Activated CD8-positive, alpha-beta memory T cell treated with anti-CD3 and anti-CD28 coated beads, Interleukin-2, amount 10 ng/mL, durations not matched to agents 7 days and 5 days (primary cell): ENCODE measurements at places on chromosomes 5 and 9.
A peak's percentile ranks its signal among the peaks of the same experiment; 100 is the strongest.

DNA sequence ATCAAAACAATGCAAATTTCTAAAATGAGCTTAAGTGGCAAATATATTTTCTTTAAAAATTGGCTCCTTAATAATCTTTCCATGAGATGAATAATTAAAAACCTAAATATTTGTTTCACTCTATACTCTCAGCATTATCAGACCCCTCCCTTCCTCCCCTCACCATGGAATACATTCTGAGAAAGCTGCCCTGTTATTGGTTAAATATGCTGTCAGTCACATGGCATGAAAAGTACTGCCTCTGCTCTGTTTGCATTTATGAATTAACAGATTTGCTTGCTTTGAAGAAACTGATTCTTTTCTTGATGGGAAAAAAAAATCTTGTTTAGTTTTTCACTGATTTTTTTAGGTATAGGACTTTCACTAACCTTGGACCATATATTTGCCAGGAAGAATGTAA, 17.0 kb upstream of the RPS23 start:
- H3K4me3 ChIP-seq: no peak overlapping the region
- peaks cover 6% of the 10 kb centered on the region for H3K4me1 ChIP-seq
- no peaks in the 10 kb centered on the region for H3K36me3 ChIP-seq
- H3K27ac ChIP-seq: no peak overlapping the region

DNA sequence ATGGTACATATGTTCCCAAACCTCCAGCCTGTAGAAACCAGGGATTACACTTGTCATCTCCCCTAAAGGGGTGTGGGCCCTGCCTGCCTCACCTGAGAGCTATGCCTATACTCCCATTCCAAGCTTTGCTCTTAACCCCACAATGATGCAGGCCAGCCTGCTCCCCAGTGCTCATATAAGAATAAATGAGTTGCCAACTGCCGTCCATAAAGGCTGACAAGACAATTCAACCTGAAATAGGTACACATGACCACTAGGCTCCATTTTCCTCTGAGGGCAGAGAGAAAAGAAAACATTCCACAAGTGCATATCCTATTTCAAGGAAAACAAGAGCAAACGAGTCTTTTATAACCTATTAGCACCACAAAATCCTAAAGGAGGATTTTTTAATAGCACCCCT, 28.4 kb downstream of the SKP1 start:
- peaks cover 11% of the 10 kb centered on the region for H3K4me1 ChIP-seq
- no peak for DNase-seq
- no peak overlapping the region for H3K27ac ChIP-seq
- no peak overlapping the region for H3K4me3 ChIP-seq
- peaks cover 31% of the 10 kb centered on the region for H3K36me3 ChIP-seq

GRCh38 chr5:66415208-66415607, 181.0 kb upstream of the MAST4 start:
- H3K27me3 ChIP-seq: peaks cover 13% of the 10 kb centered on the region
- H3K27ac ChIP-seq: no peak overlapping the region
- DNase-seq: no peak
- no peaks in the 10 kb centered on the region for H3K36me3 ChIP-seq
- no peaks in the 10 kb centered on the region for H3K4me1 ChIP-seq

DNA sequence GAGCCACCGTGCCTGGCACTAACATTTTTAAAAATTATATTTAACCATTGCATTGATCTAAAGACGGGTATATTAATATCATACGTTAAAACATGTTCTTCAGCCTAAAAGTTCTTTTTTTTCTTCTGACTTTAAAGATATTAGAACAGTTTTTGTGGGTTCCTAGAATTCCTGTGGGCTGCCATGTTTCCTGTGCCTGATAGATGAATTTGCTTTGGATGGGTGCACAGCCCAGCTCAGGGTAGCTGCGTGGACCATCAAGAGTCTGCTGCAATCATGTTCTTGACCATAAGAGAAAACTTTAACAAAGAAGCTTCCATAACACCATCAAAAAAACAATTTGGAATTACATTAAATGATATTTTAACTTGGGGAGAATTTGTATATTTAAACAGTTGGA, 2.4 kb upstream of the LAMC3 start:
- H3K27me3 ChIP-seq: peaks cover 42% of the 10 kb centered on the region
- H3K4me3 ChIP-seq: no peak overlapping the region
- no peak overlapping the region for H3K27ac ChIP-seq
- no peaks in the 10 kb centered on the region for H3K36me3 ChIP-seq
- no peak for DNase-seq

DNA sequence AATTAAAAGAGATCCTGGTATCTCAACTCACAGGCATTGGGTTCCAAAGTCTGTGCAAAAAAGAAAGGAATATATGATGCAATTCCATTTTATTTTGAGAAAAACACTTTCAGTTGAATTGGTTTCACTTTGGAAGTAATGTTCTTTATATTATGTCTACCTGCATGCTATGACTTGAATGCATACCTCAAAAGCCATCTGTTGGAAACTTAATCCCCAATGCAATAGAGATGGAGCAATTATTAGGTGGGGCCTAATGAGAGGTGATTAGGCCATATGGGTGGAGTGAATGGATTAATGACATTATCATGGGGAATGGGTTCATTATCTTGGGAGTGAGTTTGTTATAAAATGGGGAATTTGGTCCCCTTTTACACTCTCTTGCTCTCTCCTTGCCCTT, 293.3 kb downstream of the CSNK1G3 start:
- H3K4me3 ChIP-seq: no peak overlapping the region
- no peaks in the 10 kb centered on the region for H3K4me1 ChIP-seq
- no peak overlapping the region for H3K27ac ChIP-seq
- H3K36me3 ChIP-seq: no peaks in the 10 kb centered on the region

GRCh38 chr9:23538067-23538402, 288.0 kb downstream of the ELAVL2 start:
- no peaks in the 10 kb centered on the region for H3K36me3 ChIP-seq
- no peak overlapping the region for H3K4me3 ChIP-seq
- DNase-seq: no peak
- no peaks in the 10 kb centered on the region for H3K4me1 ChIP-seq

- no peaks in the 10 kb centered on the region for H3K27me3 ChIP-seq
- no peaks in the 10 kb centered on the region for H3K4me1 ChIP-seq
Measured at GRCh38 chr5:98064118-98064685, 709.3 kb upstream of the RGMB start.

GRCh38 chr5:135129307-135129706, 95.3 kb upstream of the PITX1 start:
- DNase-seq: no peak
- peaks cover 2% of the 10 kb centered on the region for H3K4me1 ChIP-seq
- no peaks in the 10 kb centered on the region for H3K36me3 ChIP-seq
- H3K4me3 ChIP-seq: no peak overlapping the region
- H3K27ac ChIP-seq: no peak overlapping the region
- H3K27me3 ChIP-seq: peaks cover 5% of the 10 kb centered on the region

GRCh38 chr9:137449931-137450538, 8.9 kb upstream of the ENTPD8 start:
- DNase-seq: no peak
- H3K36me3 ChIP-seq: peaks cover 6% of the 10 kb centered on the region
- H3K27ac ChIP-seq: no peak overlapping the region
- no peak overlapping the region for H3K4me3 ChIP-seq
- H3K27me3 ChIP-seq: peaks cover 2% of the 10 kb centered on the region

- peaks cover 64% of the 10 kb centered on the region for H3K4me1 ChIP-seq
- H3K36me3 ChIP-seq: peaks cover 19% of the 10 kb centered on the region
- H3K4me3 ChIP-seq: peak overlapping the region; percentile 8
- no peak overlapping the region for H3K27ac ChIP-seq
- no peaks in the 10 kb centered on the region for H3K27me3 ChIP-seq
Measured at GRCh38 chr5:177353093-177353492, 1.6 kb upstream of the LMAN2 start.

DNA sequence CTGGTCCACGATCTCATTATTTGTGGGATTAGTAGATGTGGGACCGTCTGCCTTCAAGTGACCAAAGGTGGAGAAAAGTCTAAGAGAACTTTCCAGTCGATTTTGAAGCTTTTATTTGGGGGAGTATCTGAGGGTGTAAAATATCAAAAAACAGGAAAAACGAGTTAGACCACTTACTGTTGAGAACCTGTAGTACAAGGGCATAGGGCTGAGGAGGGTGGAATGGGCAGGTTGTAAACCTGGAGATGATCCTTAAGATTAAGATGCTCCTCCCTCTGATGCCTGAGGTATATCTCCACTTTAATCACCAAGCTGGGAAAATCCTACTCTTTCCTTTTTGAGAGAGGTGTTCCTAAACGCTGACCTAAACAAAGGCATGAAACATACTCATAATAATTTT, 32.0 kb upstream of the GTF2H2C start:
- H3K27ac ChIP-seq: no peak overlapping the region
- H3K4me1 ChIP-seq: no peaks in the 10 kb centered on the region
- H3K27me3 ChIP-seq: peaks cover 40% of the 10 kb centered on the region
- H3K36me3 ChIP-seq: no peaks in the 10 kb centered on the region
- H3K4me3 ChIP-seq: no peak overlapping the region

GRCh38 chr9:18379073-18379811, 94.7 kb upstream of the ADAMTSL1 start:
- H3K4me1 ChIP-seq: no peaks in the 10 kb centered on the region
- H3K27me3 ChIP-seq: no peaks in the 10 kb centered on the region
- no peak for DNase-seq
- H3K36me3 ChIP-seq: no peaks in the 10 kb centered on the region
- H3K27ac ChIP-seq: no peak overlapping the region

DNA sequence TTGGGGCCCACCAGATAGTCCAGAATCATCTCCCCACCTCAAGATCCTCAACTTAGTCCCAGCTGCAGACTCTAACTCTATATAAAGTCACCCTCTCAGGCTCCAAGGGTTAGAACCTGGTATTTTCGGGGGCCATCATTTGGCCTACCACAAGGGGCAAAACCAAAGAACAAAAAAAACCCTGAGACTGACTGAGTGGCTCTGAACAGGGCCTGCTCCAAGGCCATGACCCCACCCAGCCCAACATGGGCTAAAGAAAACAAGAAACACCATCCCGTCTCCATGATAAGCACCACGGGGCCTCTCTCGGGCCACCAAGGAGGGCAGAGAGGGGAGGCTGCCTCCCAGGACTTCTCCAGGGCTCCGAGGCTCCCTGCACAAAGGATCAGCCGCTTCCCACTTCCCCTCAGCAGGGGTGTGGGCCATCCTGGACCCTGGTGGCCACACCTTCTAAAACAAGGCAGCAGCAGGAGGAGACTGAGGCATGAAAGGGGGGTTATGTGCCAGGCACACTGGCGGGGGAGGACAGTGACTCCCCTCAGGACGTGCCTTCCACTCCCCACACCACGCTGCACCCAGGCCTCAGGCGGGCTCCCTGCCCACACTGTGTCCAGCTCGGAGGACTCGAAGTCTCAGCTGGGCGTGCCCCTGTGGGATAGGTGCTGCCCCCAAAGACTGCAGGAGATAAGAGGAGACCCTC, 51.5 kb downstream of the SEMA4D start:
- no peak for DNase-seq
- peaks cover 93% of the 10 kb centered on the region for H3K4me1 ChIP-seq
- H3K27me3 ChIP-seq: no peaks in the 10 kb centered on the region
- H3K27ac ChIP-seq: peak overlapping the region; percentile 87
- no peak overlapping the region for H3K4me3 ChIP-seq
- H3K36me3 ChIP-seq: peaks cover 48% of the 10 kb centered on the region

DNA sequence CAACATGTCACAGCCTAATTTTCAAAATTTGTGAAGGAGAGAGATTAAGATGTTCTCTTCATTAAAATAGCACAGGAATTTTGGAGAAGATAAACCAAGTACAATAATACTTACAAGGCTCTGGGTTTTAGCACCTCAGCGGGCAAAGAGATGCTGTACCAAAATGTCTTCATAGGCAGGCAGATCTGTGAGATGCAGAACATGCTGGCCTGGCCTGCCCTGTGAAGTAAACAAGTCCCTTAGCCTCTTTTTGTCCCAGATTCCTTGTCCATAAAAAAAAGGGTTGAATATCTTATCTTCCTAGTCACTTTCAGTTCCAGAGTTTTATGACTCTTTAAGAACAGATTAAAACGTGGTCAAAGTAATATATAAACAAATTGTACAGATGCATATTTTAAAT, 53.0 kb upstream of the C6 start:
- H3K36me3 ChIP-seq: no peaks in the 10 kb centered on the region
- no peak overlapping the region for H3K4me3 ChIP-seq
- no peak overlapping the region for H3K27ac ChIP-seq

- no peaks in the 10 kb centered on the region for H3K27me3 ChIP-seq
- no peak overlapping the region for H3K27ac ChIP-seq
- H3K4me3 ChIP-seq: no peak overlapping the region
- peaks cover 6% of the 10 kb centered on the region for H3K4me1 ChIP-seq
- DNase-seq: no peak
Measured at GRCh38 chr9:128706671-128707381, 4.5 kb downstream of the PKN3 start.

GRCh38 chr9:86767373-86767772, 179.9 kb downstream of the GAS1 start:
- H3K36me3 ChIP-seq: no peaks in the 10 kb centered on the region
- H3K4me3 ChIP-seq: no peak overlapping the region
- H3K27me3 ChIP-seq: no peaks in the 10 kb centered on the region
- DNase-seq: no peak

DNA sequence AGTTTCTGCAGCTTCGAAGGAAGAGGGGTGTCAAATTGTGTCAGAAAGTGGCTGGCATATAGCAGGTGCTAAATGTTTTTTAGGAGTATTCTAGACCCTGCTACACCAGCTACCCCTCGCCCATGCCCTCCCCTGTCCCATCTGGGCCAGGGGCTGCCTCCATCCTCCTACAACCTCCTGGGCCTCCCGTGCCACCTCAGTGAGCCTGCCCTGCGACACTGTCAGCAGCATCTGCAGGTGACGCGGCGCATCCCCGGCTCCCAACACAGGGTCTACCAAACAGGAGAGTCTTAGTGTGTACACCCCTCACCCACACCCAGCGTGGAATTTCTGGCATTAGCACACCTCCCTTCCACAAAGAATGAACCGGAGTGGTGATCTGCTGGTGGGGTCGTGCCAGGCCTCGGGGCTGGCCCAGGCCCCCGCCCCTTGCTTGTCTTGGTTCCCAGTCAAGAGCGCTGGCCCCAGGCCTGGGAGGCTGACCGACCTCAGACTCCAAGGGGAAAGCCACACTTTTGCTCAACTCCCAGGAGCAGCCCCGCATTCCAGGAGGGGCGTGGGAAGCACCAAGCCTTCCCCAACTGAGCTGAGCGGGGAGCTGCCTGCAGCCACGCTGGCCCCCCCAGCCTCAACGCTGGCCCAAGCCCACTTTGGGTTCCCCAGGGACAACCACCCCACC, 55.2 kb downstream of the NEURL1B start:
- H3K4me3 ChIP-seq: peak overlapping the region; percentile 87
- H3K36me3 ChIP-seq: no peaks in the 10 kb centered on the region
- H3K27ac ChIP-seq: no peak overlapping the region
- DNase-seq: no peak
- H3K4me1 ChIP-seq: peaks cover 14% of the 10 kb centered on the region
- H3K27me3 ChIP-seq: peaks cover 22% of the 10 kb centered on the region

GRCh38 chr5:169804861-169805260, 167.8 kb downstream of the DOCK2 start:
- H3K27ac ChIP-seq: peak overlapping the region; percentile 37
- H3K36me3 ChIP-seq: peaks cover 42% of the 10 kb centered on the region
- H3K27me3 ChIP-seq: no peaks in the 10 kb centered on the region
- no peak overlapping the region for H3K4me3 ChIP-seq

GRCh38 chr9:2119566-2119965, 104.4 kb downstream of the SMARCA2 start:
- H3K27me3 ChIP-seq: no peaks in the 10 kb centered on the region
- H3K4me1 ChIP-seq: no peaks in the 10 kb centered on the region
- no peak for DNase-seq
- no peak overlapping the region for H3K4me3 ChIP-seq
- H3K27ac ChIP-seq: no peak overlapping the region
